Stimulated activated CD8-positive, alpha-beta memory T cell treated with anti-CD3 and anti-CD28 coated beads, Interleukin-4, amount 100 ng/mL, for 1 hour (primary cell): ENCODE measurements at places on chromosomes 3 and 15.

DNA sequence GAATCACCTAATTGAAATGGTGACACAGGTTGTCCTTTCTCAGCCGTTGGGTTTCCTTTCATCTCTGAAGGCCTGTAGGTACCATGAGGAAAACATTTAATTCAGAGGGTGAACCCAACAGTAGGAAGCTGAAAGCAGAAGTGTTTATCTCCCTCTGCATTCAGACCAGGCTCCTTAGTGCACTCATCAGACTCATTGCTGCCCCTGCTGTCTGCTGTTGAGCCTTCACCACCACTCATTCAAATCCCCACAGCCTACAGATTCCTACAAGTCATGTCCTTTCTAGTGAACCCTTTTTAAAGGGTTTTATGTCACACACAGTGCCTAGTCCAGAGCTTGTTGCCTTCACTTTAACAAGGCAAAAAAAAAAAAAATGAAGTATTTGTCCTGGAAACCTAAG is 13.4 kb downstream of the WDR48 start:
- no peak for DNase-seq

DNA sequence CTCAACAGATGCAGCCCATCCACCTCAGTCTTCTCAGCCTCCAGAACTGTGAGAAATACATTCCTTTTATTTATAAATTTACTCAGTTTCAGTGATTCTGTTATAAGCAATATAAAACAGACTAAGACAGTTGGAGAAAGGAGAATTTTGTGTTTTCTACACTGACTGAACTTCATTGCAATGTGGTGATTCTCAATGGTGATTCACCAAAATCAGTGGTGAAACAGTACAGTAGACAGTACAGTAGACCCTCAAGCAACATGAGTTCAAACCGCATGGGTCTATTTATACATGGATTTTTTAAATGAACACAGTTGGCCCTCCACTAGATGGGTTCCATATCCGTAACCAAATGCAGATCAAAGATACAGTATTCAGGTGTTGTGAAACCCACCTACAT is 403.1 kb upstream of the TGFBR2 start:
- DNase-seq, result no peak

DNA sequence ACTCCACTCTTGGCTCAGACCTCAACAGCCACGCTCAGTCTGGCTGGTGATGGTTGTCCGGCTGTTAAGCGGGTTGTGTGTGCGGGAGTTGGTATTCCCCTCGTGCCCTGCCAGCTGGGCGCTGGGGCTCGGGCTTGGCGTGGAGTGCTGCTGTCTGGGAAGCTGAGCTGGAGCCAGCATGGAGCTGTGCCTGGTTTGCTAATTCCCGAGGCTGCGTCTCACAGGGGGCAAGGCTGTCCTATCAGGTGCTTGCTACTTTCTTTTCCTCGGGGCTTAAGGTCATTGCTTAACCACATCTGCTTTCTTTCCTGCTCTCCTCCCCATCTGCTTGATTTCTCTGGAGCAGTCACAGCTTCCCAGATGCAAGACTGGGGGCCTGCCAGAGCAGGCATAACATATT is 29.9 kb downstream of the PDIA5 start:
- DNase-seq, result no peak

GRCh38 chr15:70507772-70508371 is 255.5 kb downstream of the UACA start:
- DNase-seq, result no peak

- DNase-seq, result no peak
These were observed 566 bp downstream of the ETV5 start for GRCh38 chr3:186108106-186108940.
